ENCODE measurements at places on chromosomes 7 and 10.
A peak's percentile ranks its signal among the peaks of the same experiment; 100 is the strongest.

- DNase-seq = no peak
These were observed 315.3 kb downstream of the LHFPL3 start for GRCh38 chr7:104643587-104644217.

GRCh38 chr7:140695381-140695780 is 1.1 kb upstream of the NDUFB2 start:
- no peak for DNase-seq

DNA sequence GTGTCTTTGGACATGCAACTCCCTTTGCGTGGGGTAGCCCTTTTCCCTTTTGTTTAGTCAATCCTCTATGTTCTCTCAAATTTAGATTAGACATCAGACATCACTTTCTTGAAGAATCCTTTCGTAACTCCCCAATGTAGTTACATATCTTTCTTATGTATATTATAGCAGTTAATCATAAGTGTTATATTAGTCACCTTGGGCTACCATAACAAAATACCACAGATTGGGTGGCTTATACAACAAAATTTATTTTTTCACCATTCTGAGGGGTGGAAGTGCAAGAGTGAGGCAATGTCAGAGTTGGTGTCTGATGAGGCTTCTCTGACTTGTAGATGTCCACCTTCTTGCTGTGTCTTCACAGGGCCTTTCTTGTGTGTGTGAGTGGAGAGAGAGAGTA is 105.7 kb downstream of the PHTF2 start:
- no peak for DNase-seq

- DNase-seq = no peak
These were observed 36.3 kb downstream of the ARID5B start for GRCh38 chr10:61937631-61938351.

- no peak for DNase-seq
These were observed 8.1 kb downstream of the STK17A start for GRCh38 chr7:43590862-43591557.

DNA sequence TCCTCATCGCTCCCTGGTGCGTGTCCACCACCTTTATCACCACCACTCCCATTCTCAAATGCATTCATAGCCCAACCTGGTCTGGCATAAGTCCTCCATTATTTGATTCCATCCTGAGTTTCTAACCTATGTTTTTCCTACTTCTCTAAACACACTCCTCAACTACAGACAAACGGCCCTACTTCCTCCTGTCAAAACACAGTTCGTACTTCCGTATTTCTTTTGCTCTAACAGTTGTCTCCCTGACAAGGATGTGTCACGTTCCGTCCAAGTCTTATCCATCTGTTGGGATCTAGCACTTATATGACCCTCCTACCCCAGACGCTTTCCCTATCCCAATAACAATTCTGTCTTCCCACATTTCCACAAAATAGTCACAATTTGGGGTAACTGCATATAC is 46.8 kb downstream of the DOCK4 start:
- no peak for DNase-seq

DNA sequence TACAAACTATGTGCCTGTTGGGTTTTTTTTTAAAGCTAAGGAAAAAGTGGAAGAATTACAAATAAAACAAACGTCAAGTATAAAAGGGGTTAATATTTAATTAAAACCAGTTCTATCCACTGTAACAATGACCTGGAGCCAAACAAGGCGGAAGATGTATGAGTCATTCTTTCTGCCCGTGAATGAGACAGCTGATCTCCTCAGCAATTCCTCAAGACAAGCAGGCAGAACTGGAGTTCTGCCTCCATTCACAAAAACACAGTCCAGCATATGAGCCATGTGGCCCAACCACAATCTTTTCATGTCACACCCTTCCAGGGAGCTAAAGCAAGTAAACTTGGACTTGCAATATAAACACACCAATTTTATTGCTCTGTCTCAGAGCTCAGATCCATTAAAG is 8.4 kb downstream of the ETV1 start:
- no peak for DNase-seq

DNA sequence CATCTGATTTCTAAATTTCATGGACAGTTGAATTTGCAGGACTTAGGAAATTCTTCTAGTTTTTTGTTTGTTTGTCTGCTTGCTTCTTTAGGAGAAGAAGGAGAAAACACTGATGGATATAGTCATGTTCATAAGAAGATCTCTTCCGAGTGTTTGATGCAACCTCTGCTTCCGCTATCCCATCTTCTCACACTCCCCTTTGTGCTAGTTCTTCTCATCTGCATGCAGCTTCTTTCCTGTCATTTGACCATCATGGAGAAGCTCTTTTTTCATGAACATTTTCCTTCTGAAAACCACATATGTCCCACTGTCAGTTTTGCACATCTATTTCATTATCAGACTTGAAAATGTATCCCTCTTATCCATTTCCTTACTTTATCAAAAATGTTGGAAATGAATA is 346.9 kb upstream of the PRKCQ start:
- DNase-seq = no peak

GRCh38 chr10:71727738-71728737 is 8.5 kb upstream of the C10orf105 start:
- peak; percentile 76 for DNase-seq

- no peak for DNase-seq
These were observed 634.4 kb upstream of the POT1 start for GRCh38 chr7:125563964-125564529.

- peak; percentile 54 for DNase-seq
These were observed 262.8 kb upstream of the AOAH start for GRCh38 chr7:36986948-36987724.

DNA sequence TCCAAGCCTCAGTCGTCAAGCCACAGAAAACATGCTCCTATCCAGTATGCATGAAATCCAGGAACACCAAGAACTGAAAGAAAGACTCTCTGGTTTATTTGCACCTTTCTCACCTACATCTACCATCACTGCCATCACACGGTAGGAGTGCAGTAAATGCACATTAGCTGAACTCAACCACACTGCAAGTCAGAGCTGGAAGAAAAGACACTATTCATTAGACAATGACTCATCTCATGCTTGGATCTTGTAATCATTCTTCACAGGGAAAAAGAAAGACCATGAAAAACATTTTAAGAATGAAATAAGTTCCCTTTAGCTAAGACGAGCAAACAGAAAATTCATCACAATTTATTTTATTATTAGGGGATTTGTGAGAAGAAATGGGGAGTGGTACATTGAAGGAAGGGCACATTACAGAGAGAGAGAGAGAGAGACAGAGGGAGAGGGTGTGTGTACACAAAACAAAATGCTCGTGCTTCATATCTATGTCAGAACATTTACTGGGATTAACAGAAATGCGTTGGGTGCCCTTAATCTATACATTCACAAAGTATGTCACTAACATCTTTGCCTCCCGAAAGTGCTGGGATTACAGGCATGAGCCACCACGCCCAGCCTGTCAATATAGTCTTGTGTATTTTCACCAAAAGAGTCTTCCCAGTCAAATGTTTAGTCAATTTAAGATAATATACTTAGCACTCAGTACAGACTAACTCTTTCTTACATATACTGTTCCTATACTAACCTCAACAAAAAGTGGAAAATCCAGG is 324.9 kb downstream of the PARD3 start:
- no peak for DNase-seq

GRCh38 chr7:19317461-19317860 is 172.2 kb upstream of the FERD3L start:
- DNase-seq = no peak

DNA sequence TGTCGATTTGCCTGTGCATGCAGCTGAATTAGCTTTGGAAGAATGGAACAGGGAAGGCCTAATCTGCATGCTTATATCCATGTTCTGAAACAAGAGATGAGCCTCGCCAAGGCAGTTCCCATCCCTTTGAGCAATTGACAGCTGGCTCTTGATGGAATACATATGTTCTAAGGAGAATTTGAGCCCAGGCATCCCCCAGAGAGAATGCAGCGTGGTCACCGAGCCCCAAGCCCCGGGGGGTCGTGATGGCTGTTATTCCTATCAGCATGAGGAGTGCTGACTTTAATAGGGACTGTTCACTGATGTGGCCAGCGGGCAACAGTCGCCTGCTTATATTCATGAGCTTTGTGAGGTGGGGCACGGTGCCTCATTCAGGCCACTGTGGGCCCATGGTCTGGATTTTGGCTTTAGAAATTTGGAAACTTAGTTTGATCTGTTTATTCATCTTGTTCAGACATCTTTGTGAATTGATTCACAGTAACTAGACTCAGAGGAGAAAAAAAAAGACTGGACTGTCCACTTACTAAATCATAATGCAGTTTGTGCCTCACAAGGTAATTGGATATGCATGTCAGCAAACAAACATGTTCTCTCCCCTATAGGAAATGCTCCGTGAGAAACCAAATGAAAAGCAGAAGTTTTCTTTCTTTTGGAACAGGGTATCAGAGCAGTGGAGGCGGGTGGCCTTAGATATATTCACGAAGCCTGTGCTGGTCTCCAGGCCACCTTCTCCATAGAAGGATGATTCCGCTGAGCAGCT is 204.9 kb downstream of the CCDC3 start:
- DNase-seq = no peak

- no peak for DNase-seq
These were observed 14.1 kb upstream of the TAS2R41 start for GRCh38 chr7:143463556-143463955.

- no peak for DNase-seq
These were observed 48.3 kb downstream of the ZNF783 start for GRCh38 chr7:149310113-149310836.

DNA sequence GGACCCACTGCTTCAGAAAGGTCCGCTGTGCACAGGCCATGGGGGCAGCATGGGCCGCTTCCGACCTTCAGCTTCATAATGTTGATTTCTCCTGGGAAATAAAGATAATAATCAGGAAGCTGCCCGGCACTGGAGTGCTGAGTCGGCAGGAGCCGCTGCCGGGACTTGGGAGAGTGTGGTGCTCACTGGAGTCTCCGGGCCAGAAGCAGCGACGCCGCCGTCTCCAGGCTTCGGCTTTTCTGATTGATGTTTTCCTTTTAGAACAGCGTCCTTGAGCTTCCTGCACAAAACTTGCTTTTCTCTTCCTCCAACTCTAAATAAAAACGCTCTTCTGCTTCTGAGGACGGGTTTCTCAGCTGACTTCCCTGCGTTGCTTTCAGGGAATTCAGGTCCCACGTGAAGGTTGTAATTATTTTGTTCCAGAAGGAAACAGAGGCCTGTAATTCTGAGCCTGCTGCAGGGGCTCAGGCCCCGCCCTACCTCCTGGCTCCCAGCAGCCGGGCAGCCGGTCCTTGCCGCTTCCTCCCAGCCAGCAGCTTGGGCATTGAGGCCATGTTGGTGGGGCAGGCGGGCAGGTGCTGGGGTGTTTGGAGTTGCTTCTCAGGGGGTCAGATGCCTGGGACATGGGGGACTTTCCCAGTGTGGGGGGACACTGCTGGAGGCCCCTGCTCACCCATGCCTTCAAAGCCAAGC is 14.7 kb downstream of the PWWP2B start:
- DNase-seq = no peak

GRCh38 chr7:55120501-55121198 is 101.8 kb downstream of the EGFR start:
- DNase-seq = no peak

GRCh38 chr10:17743437-17743836 is 8.6 kb upstream of the TMEM236 start:
- DNase-seq = no peak

- DNase-seq = no peak
These were observed 125.1 kb upstream of the RAB11FIP2 start for GRCh38 chr10:118171861-118172260.

DNA sequence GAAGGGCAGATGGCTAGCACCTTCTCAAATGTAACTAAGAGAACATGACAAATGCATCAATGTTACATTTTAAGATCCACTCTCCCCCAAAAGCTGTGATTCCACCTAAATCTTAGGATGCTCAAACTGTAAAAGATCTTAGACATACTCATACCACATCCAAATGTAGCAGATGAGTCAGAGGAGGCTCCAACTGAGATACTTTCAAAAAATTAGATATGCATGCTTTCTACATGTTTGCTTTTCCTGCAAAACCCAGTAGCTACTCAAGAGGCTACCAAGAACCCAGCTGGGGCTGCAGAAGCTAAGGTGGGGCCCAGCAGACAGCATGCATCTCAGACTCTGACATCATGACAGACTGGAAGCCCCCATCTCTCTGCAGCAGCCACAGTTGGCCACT is 31.4 kb upstream of the FRMD4A start:
- no peak for DNase-seq
